ENCODE measurements at places on chromosomes 7 and 10.

DNA sequence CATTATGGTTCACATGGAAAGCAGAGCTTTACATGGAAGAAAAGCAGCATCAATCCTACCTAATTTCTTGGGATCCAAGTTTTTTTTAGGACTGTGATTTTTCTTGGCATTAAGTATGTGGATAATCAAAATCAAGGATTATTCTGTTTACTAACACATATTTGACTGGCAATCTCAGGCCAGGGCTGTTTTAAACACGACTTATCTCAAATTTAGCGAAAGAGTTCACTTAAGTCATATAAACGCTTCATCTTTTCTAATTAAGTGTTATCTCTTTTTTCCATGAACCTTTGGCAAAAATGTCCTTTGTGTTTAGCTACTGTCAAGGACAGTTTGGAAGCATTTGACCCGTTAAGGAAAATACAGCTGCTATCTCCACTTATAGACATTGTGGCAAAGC, 92.0 kb downstream of the GNAI1 start:
- DNase-seq = no peak

GRCh38 chr10:94035982-94036765, 42.4 kb downstream of the PLCE1 start:
- no peak for DNase-seq

DNA sequence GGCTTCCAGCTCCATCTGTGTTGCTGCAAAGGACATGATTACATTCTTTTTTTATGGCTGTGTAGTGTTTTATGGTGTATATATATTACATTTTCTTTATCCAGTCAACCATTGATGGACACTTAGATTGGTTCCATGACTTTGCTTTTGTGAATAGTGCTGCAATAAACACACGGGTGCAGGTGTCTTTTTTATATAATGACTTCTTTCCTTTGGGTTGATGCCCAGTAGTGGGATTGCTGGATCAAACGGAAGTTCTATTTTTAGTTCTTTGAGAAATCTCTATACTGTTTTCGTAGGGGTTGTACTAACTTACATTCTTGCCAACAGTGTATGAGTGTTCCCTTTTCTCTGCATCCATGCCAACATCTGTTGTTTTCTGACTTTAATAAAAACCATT, 189.7 kb downstream of the ACTR3B start:
- no peak for DNase-seq

DNA sequence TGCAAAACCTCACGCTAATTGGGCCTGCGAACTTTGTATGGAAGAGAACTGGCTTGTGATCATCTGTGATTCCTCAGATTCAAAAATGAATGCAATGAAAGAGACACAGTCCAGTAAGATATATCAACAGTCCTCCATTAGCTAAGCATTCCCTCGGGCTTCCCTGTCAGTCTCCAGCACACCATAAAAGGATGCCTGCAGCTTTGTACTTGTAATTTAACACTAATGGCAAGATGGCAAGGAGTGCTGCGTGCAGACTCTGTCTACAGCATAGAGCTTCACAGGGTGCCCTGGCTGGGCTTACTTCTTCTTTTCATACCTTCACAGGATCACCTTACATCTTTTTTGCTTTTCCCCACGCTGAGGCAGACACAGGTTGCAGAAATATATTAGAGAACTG, 200.0 kb downstream of the GFRA1 start:
- no peak for DNase-seq

All from left ventricle myocardium superior (tissue), 1 donor.